ENCODE measurements at places on chromosomes 6 and 20.
A peak's percentile ranks its signal among the peaks of the same experiment; 100 is the strongest.

DNA sequence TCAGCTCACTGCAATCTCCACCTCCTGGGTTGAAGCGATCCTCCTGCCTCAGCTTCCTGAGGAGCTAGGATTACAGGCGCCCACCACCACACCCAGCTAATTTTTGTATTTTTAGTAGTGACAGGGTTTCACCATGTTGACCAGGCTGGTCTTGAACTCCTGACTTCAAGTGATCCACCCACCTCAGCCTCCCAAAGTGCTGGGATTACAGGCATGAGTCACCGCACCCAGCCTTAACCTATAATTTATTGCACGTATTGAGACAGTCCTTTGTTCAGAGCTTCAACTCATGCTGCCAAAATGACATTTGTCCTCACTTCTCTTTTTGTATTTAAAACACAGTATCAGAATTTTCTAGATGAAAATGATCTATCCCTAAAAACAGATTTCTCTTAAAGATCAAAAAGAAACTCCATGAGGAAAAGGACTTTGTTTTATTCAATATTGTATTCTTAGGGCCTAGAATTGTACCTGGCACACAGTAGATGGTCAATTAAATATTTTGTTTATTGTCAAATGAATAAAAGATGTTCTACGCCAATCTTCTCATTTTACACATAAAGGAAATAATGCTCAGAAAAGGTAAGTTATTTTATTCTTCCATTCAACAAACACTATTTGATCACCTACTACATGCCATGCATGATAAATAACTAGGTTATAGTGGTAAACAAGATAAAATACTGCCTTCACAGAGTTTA lies 10.8 kb downstream of the SERAC1 start:
- no peak for DNase-seq

DNA sequence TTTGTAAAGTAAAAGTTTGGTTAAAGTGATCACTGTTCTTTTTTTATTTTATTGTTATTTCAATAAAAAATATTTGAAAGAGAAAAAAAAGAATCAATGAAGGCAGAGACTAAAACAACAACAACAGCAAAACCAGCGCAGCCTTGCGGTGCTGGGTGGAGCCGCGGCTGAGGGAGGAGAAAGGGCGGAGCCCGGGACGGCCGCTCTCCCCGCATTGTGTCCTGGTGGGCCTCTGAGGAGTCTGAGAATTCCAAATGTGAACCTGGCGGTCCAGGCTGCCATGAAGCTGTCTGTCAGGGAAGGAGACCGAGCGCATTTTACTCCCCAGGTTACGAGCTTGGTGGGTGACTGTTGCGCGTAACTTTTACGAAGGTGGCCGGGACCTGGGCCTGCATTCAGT lies 43.2 kb downstream of the TMEM242 start:
- no peak for DNase-seq

GRCh38 chr6:134774201-134774638 lies 175.7 kb downstream of the ALDH8A1 start:
- peak; percentile 85 for DNase-seq

GRCh38 chr6:25971187-25971821 lies 8.7 kb downstream of the TRIM38 start:
- peak; percentile 95 for DNase-seq

DNA sequence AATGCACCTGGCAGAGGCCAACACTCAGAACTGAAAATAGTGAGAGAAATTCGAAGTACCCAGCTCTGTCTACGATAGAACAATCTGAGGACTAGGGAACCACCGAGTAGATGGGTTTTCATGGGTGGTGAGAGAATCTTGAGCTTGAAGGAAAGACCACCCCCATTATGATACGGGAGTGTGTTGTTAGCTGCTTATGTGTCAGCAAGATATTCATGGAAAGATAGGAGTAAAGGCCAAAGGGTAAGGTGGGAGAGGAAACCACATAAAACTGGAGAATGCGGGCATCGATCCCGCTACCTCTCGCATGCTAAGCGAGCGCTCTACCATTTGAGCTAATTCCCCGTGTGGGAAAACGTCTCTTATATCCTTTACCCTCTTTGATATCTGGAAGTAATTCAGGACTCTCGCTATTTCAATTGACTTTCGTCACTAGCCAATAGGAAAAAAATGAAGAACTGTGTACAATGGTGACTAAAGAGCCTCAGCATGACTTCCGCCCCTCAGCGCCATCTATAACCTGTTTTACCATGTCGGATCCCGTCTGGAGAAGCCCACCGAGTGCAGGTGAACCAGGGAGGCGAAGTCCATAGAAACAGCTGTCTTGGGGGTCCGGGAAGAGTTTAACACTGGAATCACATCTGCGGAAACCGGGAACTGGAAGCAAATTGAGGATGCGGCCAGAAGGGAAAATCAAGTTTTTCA lies 25.0 kb upstream of the ABT1 start:
- DNase-seq = peak; percentile 91

DNA sequence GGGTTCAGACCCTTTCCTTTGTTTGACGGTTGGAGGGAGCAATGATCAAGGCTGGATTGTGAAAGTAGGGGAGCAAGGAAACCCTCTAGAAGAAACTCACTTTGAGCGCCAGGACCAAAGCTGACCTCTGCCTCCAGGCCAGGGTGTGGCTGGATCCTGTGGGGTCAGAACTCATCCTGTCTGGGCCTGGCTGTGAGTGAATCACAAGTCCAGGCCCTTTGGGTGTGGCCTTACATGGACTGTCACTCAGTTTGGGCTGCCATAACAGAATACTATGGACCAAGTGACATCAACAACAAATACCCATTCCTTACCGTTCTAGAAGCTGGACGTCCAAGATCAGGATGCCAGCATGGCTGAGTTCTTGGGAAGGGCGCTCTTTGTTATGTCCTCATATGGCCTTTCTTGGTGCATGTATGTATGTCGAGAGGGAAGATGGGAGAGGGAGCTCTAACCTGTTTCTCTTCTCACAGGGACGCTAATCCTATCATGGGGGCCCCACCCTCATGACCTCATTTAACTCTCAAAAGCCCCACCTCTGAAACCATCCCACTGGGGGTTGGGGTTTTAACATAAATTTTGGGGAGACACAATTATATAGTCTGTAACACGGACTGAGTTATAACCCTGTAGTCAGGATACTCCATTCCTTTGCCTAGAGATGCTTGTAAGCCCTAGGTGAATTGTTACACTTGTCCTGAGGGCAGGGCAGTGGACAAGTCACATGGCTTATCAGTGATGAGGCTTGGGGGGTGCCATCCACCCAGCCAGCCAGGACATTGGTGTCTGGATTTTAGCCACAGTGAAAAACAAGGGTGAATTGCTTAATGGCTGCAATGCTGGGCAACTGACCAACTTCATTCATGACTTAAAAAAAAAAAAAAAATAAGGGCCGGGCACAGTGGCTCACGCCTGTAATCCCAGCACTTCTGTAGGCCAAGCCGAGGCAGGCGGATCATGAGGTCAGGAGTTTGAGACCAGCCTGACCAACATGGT lies 80.0 kb downstream of the TRMT11 start:
- peak; percentile 36 for DNase-seq

GRCh38 chr6:149318581-149319286 lies 1.2 kb downstream of the TAB2 start:
- no peak for DNase-seq

- DNase-seq = peak; percentile 39
Observed at GRCh38 chr6:2917801-2918445, 14.8 kb upstream of the SERPINB9 start.

- no peak for DNase-seq
Observed at GRCh38 chr6:11002176-11002575, 41.9 kb downstream of the ELOVL2 start.
